ENCODE measurements at places on chromosomes 7 and 10. TPM values are rescaled to one million over a fixed set of nuclear protein-coding genes. Genes with fewer than 3 reads are reported as not detected.

The ASAH2 gene
- total RNA-seq: 3.3 TPM

The CDK14 gene
- total RNA-seq: 20.1 TPM

The LRIT1 gene
- not detected for total RNA-seq

The MBL2 gene
- total RNA-seq: not detected

The PRF1 gene
- not detected for total RNA-seq

The HOXA13 gene
- total RNA-seq: 14.3 TPM

The DENND2A gene
- total RNA-seq: 0.60 TPM

The APBB1IP gene
- 31.1 TPM for total RNA-seq

- no peak for DNase-seq
These were observed 30.9 kb downstream of the LEP start for GRCh38 chr7:128271942-128272481.

GRCh38 chr10:68010426-68010940, 64.6 kb downstream of the HERC4 start:
- DNase-seq: no peak

- DNase-seq: no peak
These were observed 137.2 kb downstream of the VIPR2 start for GRCh38 chr7:159007364-159007995.

DNA sequence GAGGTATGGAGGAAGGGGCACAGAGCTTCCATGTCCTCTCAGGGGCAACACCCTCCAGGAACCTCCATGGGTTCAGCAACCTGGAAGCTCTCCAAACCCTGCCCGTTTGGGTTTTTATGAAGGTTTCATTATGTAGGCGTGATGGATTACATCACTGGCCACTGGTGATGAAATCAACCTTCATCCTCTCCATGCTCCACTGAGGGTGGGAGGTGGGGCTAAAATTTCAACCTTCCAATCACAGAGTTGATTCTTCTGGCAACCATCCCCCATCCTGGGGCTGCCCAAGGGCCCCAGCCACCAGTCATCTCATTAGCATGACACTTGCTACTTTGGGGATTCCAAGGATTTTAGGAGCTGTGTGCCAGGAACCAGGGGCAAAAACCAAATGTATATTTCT, 90.1 kb downstream of the TEX36 start:
- no peak for DNase-seq

DNA sequence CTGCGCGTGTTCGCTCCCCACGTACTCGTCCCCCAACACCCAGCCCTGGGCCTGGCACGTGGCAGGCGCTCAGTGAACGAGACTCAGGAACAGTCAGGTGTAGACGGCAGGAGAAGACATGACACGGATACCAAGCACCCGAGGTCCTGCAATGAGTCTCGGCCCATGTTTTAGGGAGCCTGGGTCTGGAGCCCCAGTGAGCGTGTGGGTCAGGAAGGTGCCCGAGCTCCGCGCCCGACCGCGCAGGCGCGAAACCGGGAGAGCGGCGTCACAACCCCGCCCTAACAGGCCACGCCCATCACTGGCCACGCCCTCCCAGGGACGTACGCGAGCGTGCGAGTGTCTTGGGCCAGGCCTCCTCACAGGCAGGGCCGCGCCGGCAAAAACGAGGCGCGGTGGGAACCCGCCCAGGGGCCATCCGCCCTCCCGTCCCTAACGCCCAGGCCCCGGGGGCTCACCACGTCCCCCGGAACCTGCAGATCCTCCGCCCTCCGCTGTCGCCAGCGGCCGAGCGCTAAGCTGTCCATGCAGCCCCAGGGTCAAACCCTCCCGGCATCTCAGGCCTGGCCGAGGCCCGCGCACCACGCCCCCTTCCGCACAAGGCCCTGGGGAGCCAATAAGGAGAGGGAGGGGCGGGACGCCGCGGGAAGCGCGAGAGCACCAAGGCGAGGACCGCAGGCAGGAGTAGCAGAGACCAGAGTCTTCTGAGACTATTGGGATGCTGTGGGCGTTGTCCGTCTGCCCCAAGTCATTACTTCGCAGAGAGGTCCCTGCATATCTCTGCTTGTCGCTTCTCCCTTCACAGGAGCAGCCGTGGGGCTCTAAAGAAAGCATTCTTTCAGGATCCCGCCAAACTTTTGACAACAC, at the start of gene C10orf143:
Gene C10orf143 (minus strand): TSS at position 585 of the 867 bp plus-strand sequence. CDS start 58 bp downstream, at position 527.
- peak; percentile 96 for DNase-seq

- no peak for DNase-seq
These were observed 20.6 kb downstream of the SEPHS1 start for GRCh38 chr10:13327534-13327933.

GRCh38 chr10:24958091-24958720, 5.8 kb upstream of the PRTFDC1 start:
- peak; percentile 93 for DNase-seq

DNA sequence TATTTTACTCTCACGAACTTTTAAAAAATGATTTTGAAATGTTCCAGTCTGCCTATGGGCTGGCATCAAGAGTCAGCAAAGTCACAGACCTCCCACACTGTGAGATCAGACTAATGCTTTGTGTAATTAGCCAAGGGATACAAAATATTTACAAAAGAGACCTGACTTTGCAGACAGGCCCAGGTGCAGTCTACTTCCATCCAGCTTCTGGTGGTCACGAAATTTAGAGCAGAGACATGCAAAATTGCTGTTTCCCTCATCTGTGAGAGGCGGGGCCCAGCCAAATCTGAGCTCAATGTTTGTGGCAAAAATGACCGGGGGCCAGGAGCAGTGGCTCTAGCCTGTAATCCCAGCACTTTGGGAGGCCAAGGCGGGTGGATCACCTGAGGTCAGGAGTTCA, 82.5 kb upstream of the PITRM1 start:
- DNase-seq: no peak

DNA sequence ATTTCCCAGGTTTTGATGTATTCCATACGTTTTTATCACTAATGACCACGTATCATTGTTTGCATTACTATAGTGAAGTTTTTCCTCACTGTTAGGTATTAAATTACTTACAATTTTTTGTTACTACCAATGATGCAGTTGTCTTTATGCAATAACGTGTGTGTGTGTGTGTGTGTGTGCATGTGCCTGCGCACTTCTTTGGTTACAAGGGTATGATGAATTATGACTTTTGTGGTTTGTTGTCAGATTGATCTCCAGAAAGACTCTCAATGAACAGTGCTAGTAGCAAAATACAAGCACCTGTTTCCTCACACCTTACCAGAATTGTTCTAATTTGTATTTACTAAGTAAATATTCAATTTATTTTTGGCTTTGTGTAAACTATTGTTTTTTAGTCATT, 51.5 kb downstream of the MCMBP start:
- DNase-seq: no peak

- DNase-seq: no peak
These were observed 8.1 kb downstream of the HHEX start for GRCh38 chr10:92697663-92698511.

- DNase-seq: no peak
These were observed 37.2 kb upstream of the PLXDC2 start for GRCh38 chr10:19778996-19779395.

DNA sequence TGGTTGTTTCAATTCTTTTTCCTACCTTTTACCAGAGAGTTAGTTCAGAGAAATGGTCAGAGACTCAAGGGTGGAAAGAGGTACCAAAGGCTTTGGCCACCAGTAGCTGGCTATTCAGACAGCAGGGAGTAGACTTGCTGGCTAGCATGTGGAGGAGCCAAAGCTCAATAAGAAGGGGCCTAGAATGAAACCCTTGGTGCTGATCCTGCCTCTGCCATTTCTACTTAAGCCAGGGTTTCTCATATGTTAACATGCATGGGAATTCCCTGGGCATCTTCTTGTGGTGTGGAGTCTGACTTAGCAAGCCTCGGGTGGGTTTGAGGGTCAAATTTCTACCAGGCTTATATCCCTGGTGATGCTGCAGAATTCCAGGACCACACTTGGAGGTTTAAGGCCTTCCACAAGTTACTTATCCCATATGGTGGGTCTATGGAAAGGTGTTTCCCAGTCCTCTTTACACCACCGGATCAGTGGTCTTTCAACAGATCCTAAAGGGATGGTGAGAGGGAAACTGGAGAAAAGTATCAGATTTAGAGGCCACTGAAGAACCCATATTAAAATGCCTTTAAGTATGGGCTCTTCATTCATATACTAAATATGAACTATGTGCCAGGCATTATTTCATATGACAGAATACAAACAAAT, 3.2 kb downstream of the IL6 start:
- no peak for DNase-seq

- no peak for DNase-seq
These were observed 45.2 kb upstream of the BHLHA15 start for GRCh38 chr7:98165827-98166667.

DNA sequence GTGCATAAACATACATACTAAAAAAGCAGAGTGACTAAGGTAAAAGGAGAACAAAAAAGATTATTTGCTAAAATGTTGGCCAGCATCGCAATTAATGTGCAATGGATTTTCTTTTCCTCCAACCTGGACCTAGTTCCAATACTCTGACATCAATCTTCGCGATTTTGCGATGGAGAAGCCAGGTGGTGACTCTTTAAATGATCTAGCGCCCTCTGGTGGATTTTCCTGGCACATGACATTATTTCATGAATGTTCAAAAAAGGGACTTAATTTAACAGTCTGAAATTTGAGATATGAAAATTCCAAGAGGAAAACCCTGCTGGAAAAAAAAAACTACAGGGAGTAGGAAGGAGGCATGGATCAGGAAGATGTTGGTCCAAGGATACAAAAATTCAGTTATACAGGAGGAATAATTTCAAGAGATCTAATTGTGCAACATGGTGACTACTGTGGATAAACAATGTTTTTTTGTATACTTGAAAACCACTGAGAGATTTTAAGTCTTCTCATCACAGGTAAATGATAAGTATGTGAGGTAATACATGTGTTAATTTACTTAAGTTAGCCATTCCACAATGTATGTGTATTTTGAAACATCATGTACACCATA, 4.3 kb upstream of the KCNMA1 start:
- DNase-seq: peak; percentile 75

DNA sequence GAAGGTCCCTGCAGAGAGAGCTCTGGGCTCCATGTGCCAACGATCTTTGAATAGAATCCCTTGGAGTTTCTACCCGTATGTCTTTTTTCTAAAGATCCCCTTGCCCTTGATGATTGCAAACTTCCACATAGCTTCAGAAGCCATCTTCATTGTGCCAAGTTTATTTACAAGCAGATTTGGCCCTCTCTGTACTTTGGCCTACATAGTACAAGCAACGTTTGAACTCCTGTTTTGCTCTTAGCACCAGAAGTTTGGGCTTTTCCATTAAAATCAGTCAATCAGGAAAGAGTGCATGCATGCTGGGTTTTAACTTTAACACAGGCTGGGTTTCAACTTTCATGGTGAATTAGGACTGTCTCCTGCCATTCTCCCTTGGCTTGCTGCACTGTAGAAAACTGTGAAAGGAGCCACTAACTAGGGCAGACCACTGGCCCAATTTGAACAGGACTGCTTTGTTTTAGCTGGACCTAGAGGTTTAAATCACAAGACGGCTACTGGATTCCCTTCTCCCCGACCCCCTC, 557.6 kb upstream of the GALNT17 start:
- DNase-seq: no peak

- DNase-seq: peak; percentile 81
These were observed at the start of gene UNC5B for GRCh38 chr10:71212318-71213126. Gene UNC5B (plus strand): TSS chr10:71212570. CDS start chr10:71212986, 416 bp downstream.

GRCh38 chr7:140724706-140725105, 28.2 kb downstream of the NDUFB2 start:
- no peak for DNase-seq

DNA sequence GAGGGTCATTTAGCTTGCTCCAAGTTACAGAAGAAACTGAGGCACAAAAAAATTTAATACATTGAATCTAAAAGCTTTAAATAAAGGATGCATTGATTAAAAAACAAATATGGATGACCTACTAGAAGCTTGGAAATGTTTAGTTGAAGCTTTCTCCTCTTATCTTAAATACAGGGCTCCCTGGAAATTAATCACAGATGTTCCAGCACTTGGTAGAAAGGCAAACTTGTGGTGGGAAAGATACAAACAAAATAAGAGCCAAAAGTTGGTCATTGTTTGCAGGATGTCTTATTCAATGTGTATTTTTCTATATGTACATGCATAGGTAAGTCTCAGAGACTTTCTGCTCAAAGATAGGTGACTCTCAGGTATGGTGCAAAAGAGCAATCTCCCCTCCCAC, 40.7 kb upstream of the LYZL1 start:
- no peak for DNase-seq

DNA sequence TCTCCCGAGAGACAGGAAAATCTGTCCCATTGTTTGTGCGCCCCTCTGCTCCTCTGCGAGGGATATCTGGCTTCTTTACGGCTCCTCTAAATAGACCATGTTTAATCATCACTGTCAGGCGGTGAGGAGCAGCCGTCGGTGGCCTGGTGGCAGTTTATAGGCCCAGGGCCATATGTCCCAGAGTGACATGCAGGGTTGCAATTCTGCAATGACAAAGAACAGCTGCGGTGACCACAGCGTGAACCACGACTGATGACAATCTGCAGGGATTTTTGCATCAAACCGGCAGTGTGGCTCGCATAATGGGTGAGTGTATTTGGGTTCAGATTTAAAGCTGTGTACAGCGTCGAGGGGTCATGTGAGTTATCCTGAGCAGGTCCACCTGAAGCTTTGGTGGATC, 41.5 kb downstream of the GATA3 start:
- DNase-seq: no peak

DNA sequence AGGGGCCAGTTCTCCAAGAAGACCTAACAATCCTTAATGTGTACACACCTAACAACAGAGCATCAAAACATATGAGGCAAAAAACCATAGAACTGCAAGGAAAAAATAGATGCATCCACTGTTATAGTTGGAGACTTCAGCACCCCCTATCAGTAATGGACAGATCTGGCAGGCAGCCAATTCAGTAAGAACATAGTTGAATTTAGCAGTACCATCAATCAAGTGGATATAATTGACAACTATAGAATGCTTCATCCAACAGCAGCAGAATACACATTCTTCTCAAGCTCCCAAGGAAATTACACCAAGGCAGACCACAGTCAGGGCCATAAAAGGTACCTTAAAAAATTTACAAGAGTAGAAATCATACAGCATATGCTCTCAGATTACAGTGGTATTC, 42.2 kb downstream of the POLL start:
- no peak for DNase-seq

- DNase-seq: peak; percentile 53
These were observed 36.3 kb downstream of the TRIL start for GRCh38 chr7:28921822-28922221.

GRCh38 chr7:33196221-33196620, 66.9 kb downstream of the BBS9 start:
- no peak for DNase-seq

- DNase-seq: no peak
These were observed 121.2 kb upstream of the NPVF start for GRCh38 chr7:25349283-25350017.

- no peak for DNase-seq
These were observed 15.7 kb upstream of the ZNF862 start for GRCh38 chr7:149822353-149822943.
